Umbilical cord (tissue), 2 donors: ENCODE measurements at places on chromosomes 5 and 9. TPM values are rescaled to one million over a fixed set of nuclear protein-coding genes. Genes with fewer than 3 reads are reported as not detected.

- DNase-seq: no peak
These were observed 21.6 kb downstream of the KLF9 start for GRCh38 chr9:70392850-70393249.

- no peak for DNase-seq
These were observed 80.1 kb upstream of the ITGA1 start for GRCh38 chr5:52707616-52708015.

- DNase-seq: no peak
These were observed 6.7 kb downstream of the SLC44A1 start for GRCh38 chr9:105251133-105251532.

GRCh38 chr5:84298628-84299027 lies 86.1 kb downstream of the EDIL3 start:
- no peak for DNase-seq

- DNase-seq: no peak
These were observed 46.2 kb downstream of the TENT4A start for GRCh38 chr5:6759401-6759800.

GRCh38 chr5:134543820-134544614 lies 18.5 kb downstream of the JADE2 start:
- no peak for DNase-seq

DNA sequence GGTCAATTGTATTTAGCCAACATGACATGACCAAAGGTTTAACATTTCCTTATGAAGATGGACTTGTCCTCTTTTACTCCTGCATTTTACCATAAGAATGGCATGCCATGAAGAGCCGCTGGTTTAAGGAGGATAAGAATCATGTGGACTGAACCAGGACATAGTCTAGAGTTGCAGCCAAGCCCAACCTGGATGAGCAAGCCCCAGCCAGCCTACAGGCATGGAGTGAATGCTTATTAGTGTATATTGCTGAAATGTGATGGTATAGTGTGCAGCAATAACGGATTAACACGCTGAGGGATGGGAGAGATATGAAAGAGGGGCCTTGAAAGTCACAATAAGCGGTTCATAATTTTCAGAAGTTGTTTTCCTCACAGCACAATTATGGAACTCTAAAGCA lies 523.2 kb downstream of the NTRK2 start:
- DNase-seq: no peak

- DNase-seq: no peak
These were observed 205.0 kb downstream of the ACTL7B start for GRCh38 chr9:108650826-108651225.

- DNase-seq: no peak
These were observed 701.7 kb downstream of the SEMA5A start for GRCh38 chr5:8844206-8844605.

- DNase-seq: no peak
These were observed 611.2 kb downstream of the NR2F1-AS1 start for GRCh38 chr5:92969781-92970237.

DNA sequence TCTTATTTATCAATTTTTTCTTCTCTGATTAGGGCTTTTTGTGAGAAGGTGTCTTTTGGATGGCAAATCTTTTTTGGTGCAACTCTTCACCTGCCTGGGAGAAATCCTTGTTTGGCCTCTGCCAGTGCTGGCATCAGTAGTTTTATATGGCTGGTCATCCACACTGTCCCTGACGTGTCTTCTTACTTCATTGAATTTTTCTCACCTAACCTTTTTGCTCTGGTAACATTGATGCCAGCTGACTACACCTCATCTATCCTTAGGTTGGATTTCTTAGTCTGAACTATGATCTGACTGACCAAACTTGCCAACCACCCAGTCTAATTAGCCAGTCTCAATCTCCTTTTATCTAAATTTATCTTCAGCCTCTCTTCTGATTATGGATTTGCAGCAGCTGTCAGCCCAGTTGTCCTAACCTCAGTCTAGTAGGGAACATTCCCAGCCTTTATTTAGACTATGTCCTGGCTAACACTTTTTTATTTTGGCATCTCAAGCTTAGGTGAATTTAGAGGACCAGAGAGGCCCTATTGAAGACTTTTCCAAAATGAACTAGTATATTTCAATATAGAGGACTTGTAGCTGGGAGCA lies 10.6 kb upstream of the TMEM38B start:
- no peak for DNase-seq

DNA sequence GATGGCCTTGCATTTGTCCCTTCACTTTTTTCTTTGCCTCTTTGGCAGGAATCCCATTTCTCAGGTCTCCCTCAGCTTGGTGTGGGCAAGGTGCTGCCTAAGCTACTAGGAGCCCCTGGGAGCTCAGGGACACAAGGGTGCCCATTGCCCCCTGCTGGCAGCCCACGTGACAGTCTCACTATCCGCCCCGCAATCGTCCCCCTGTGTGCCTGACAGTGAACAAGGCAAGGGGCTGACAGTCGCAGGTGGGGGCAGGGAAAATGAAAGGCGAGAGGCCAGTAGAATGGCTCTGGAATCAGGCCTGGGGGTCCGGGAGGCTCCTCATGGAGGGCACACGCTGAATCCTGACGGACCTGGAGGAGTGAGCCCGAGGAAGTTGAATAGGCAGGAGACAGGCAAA lies 2.0 kb upstream of the PCDH12 start:
- DNase-seq: no peak

DNA sequence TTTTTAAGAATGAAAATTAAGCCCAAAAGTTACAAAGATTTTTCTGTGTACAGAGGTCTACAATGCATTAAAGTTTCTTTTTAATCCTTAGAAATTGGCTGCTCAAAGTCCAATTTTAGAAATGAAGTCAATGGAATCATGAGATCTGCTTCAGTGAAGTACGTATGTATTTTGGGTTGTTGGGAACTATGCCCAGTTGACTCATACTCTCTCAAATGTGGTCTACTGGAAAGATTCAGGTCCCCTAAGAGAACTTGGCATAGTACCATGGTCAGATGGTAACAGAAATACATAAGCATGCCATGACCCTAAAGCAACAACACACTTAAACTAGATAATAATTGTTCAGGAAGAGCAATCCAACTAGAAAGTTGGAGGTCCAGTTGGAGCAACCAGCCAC lies 23.0 kb downstream of the FBLL1 start:
- peak; percentile 37 for DNase-seq

GRCh38 chr5:130571076-130571475 lies 594.0 kb downstream of the HINT1 start:
- DNase-seq: peak; percentile 33

- no peak for DNase-seq
These were observed 152.4 kb upstream of the RAPGEF1 start for GRCh38 chr9:131892162-131892707.

DNA sequence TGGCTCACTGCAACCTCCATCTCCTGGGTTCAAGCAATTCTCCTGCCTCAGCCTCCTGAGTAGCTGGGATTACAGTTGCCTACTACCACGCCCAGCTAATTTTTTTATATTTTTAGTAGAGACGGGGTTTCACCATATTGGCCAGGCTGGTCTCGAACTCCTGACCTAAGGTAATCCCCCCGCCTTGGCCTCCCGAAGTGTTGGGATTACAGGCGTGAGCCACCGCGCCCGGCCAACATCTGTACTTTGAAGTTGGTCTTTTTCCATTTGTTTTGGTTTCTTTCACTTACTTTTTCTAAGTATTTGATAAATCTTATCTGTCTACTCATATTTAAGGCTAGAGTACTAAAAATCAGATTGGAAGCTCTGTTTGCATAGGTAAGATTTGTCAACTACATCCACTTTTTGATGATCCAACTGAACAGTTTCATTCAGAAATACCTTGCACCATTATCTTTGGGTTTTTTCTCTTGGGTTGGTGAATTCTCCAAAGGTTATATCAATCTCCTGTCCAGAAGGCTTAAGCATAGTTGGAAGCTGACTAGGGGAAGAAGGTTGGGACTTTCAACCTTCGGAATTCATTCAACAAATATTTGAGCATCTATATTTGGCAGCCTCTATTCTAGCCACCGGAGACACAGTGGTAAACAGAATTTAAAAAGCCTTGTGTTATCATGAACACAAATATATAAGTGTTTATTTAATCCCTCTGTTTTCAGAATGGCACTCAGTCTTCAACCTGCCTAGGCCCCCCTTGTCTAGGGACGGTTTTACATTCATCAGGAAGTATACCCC lies 489.1 kb downstream of the RAB3C start:
- no peak for DNase-seq

- DNase-seq: no peak
These were observed 1.5 kb downstream of the F2R start for GRCh38 chr5:76717222-76718083.

DNA sequence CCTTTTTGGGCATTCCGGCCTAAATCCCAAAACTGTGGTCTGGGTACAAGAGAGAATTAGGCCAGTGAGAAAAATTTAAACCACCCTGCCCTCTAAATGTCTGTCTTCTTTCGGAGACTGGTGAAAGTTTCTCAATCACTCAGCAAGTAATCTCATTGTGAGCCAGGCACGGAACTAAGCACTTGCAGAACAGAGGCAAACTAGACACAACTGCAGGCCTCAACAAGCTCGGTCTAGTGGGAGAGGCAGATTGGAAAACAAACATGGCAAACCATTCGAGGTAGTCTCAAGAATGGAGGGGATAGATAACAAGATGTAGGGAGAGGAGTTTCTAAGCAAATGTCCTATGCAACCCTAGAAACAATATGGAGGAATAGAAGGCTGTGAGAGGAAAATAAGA lies 8.9 kb upstream of the C5orf58 start:
- DNase-seq: no peak

GRCh38 chr9:69047371-69047770 lies 11.8 kb downstream of the FXN start:
- DNase-seq: no peak

GRCh38 chr5:169029037-169029436 lies 271.9 kb downstream of the SLIT3 start:
- peak; percentile 96 for DNase-seq

GRCh38 chr5:57698086-57698485 lies 215.5 kb upstream of the ACTBL2 start:
- no peak for DNase-seq

DNA sequence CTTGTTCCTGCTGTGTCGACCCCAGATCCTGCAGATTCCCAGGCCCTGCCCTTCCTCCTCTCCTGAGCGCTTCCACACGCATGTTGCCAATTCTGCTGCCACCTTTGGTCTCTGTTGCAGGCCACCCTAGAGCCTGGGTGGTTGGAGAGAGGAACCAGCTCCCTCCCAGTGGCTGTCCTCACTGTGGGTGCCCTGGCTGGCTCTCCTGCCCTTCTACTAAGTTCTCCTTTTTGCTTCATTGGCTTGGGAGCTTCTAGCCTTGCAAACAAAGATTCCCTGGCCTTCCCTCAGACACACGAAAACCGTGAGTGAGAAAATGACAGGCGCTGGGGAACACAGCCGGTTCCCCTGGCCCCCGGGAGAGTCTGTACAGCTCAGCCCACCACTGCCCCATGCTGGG lies 14.2 kb upstream of the NCS1 start:
- DNase-seq: no peak

DNA sequence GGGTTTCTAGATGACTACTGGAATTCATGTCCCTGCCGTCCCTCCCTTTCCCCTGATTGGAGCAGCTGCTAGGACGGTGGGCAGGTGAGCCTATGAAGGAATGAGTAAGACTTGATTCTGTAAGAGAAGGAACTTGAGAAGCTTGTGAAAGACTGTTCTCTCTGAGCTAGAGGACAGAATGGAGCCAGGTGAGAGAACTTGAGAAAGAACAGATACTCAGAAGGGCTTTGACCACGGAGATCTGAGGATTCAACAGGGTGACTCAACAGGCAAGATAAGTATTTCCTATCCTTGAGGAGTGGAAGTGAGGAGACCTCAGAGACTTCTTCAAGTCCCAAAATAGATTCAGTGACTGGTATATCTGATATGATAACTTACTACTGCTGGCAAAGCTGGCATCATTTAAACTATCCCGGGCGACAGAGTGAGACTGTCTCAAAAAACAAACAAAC lies 41.9 kb downstream of the HSDL2 start:
- DNase-seq: peak; percentile 8

DNA sequence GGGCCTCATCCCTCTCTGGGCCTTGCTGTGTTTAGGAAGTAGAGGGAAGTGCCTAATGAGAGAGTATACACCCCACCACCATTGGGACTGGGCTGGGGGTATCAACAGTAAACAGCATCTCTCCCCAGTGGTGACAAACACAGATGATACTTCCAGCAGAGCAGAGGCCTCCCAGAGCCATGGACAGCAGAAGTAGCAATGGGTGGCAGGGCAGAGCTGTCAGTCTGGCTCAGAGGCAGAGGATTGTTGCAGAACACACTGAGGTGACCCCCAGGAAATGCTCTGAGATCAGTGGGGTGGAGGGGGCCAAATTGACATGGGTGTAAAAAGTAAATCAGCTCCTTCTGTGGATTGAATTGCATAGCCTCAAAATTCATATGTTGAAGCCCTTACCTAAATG lies 12.1 kb upstream of the P4HA2 start:
- no peak for DNase-seq

DNA sequence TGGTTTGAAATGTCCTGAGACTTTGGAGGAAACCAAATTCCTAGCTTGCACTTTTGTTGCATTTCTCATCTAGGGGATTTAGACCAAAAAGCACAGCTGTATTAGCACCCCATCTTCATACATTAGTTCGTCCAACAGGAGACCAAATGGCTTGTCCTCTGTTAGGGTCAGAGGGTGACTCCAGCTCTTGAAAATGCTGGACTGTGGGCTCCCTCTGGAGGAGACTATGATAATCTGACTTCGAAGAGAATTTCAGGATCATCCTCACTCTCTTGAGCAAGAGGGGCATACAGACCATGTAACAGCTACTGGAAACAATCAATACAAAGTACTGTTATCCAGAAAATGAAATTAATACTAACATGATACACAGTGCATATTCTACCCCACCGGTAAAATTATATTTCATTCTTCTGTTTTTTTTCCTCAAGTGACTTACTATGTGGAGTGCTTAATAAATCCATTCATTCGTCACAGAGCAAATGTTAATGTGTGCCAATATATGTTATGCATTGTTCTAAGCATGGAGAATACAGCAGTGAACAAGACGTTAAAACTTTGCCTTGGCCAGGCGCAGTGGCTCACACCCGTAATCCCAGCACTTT lies 63.7 kb upstream of the PPP2CA start:
- peak; percentile 80 for DNase-seq

GRCh38 chr9:14277244-14277643 lies 36.7 kb downstream of the NFIB start:
- peak; percentile 54 for DNase-seq

The PCDHB10 gene
- 5.5 TPM for total RNA-seq

The TRPM6 gene
- total RNA-seq: 1.4 TPM

The GPBP1 gene
- total RNA-seq: 76.6 TPM

The TAF1L gene
- 4.3 TPM for total RNA-seq

The CER1 gene
- total RNA-seq: 3.9 TPM

The MTREX gene
- 109 TPM for total RNA-seq

The PCDHB3 gene
- 0.72 TPM for total RNA-seq

The PTAR1 gene
- 83.3 TPM for total RNA-seq

The LAMC3 gene
- 17.8 TPM for total RNA-seq

The CCDC183 gene
- not detected for total RNA-seq

The CDC20B gene
- 0.96 TPM for total RNA-seq

The CYSRT1 gene
- total RNA-seq: 0.96 TPM

The ZNF354B gene
- 25.8 TPM for total RNA-seq

The PCDHB12 gene
- total RNA-seq: 2.9 TPM

The IRX2 gene
- total RNA-seq: 6.5 TPM
